Activated T-helper 17 cell treated with anti-CD3 and anti-CD28 coated beads, Interleukin-2, amount 50 U/mL, for 72 hours (primary cell): ENCODE measurements at places on chromosomes 3 and 15. TPM values are rescaled to one million over a fixed set of nuclear protein-coding genes. Genes with fewer than 3 reads are reported as not detected.

GRCh38 chr3:31029706-31030105 lies 135.2 kb upstream of the GADL1 start:
- no peak for ATAC-seq

DNA sequence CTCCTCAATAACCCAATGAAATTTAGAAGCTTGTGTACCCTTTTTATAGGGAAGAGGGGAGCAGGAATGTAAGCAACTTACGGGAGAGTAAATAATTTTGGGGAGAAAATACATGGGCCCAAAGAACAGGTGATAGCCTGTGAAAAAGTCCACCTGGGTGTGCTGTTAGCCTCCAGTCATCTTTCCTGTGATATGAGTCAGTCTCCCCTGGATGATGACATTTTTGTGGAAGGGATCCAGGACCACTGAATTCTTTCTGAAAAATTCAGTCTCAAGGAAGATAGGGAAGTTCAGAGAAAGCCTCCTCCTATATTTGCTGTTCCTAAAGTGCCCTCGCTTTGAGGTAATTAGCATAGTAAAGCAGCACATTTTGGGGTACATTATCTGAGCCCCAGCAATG lies 149.8 kb downstream of the SQOR start:
- no peak for ATAC-seq

Gene APOD
- total RNA-seq, result not detected

- no peak for ATAC-seq
These were observed 122.7 kb downstream of the FBLN2 start for GRCh38 chr3:13671482-13672233.

GRCh38 chr15:73483053-73483452 lies 40.1 kb downstream of the REC114 start:
- ATAC-seq, result no peak

- no peak for ATAC-seq
These were observed 57.8 kb upstream of the NMD3 start for GRCh38 chr3:161163297-161163696.
